Astrocyte of the hippocampus (primary cell): ENCODE measurements at places on chromosomes 5 and 9.
A peak's percentile ranks its signal among the peaks of the same experiment; 100 is the strongest.

GRCh38 chr9:125815568-125815967 lies 68.4 kb downstream of the PBX3 start:
- DNase-seq, result peak; percentile 40

GRCh38 chr5:159047086-159047485 lies 52.6 kb downstream of the EBF1 start:
- DNase-seq, result no peak

GRCh38 chr5:72480841-72481240 lies 26.4 kb downstream of the ZNF366 start:
- no peak for DNase-seq

- DNase-seq, result peak; percentile 69
Measured at GRCh38 chr9:134323741-134324358, 2.4 kb upstream of the RXRA start.

DNA sequence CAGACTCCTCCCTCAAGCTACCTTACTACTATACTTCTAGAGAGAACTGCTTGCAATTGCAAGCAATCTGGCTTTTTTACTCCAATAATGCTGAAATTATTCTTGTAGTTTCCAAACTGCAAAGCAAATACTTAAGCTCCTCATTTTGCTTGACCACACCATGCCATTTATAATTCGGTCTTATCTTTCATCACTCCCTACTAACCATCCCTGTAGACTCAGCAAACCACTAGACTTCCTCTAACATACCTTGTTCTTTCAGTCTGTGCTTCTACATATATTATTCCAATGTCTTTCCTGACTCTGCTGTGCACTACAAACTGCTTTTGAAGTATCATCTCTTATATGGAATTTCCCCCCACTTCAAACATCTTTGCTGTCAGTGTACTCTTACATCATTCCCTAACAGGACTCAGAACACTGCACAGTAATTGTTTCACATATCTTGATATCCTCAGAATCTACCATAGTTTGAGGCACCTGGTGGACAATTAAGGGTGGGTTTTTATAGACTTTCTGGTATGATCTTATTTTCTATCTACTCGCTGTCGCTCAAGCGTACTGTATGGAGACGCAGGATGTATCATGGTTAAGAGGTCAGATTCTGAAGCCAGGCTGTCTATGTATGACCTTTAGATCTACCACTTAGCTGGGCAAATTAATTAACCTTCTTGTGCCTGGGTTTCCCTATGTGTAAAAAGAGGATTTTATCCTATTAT lies 2.8 kb downstream of the IL6ST start:
- DNase-seq, result peak; percentile 27

DNA sequence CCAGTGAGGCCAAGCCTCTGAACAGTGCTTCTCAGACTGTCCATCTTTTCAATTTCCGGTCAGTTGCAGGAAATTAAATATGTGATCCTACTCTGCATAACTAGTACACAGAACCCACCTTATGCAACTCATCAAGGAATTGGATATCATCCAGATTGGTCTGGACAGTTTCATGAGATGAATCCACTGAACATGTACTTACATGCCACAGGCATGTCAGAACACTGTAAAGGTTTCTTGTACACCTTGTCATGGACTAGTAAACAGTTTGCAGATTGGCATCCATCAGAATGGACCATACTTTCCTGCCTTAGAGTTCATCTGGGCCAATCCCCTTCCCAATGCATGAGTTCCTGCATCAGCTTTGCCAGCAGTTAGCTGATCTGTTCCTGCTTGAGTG lies 30.4 kb downstream of the GARNL3 start:
- no peak for DNase-seq

DNA sequence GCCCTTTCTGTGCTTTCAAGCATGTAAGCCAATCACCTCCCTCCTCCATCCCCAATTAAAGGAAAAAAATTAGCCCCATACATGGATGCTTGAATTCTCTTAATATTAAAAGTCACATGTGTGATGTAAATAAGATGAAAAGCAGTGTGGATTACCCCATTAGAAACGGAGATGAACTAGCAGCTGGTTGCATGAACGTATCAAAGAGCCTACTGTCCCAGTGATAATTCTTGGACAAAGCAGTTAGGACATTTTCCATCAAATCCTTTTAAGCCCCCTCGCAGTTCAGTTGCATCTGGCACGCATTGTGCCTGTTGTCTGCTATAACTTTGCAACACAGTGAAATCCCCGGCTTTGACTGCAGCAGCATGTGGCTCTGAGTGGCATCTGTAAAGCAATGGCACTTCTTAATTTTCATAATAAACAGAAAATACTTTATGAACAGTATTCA lies 285.6 kb downstream of the FBXL7 start:
- DNase-seq, result no peak

- peak; percentile 52 for DNase-seq
Measured at GRCh38 chr9:106283769-106284168, 579.2 kb upstream of the ZNF462 start.

DNA sequence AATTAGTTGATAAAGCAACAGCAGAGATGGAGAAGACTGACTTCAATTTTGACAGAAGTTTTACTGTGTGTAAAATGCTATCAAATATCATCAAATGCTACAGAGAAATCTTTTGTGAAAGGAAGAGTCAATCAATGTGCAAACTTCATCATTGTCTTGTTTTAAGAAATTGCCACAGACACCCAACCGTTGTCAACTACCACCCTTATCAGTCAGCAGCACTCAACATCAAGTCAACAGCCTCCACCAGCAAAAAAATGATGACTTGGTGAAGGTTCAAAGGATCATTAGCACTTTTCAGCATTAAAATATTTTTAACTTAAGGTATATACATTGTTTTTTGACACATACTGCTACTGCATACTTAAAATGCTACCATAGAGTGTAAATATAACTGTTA lies 888.8 kb downstream of the CDH18 start:
- no peak for DNase-seq

GRCh38 chr5:133321833-133322420 lies 270.1 kb downstream of the HSPA4 start:
- no peak for DNase-seq

DNA sequence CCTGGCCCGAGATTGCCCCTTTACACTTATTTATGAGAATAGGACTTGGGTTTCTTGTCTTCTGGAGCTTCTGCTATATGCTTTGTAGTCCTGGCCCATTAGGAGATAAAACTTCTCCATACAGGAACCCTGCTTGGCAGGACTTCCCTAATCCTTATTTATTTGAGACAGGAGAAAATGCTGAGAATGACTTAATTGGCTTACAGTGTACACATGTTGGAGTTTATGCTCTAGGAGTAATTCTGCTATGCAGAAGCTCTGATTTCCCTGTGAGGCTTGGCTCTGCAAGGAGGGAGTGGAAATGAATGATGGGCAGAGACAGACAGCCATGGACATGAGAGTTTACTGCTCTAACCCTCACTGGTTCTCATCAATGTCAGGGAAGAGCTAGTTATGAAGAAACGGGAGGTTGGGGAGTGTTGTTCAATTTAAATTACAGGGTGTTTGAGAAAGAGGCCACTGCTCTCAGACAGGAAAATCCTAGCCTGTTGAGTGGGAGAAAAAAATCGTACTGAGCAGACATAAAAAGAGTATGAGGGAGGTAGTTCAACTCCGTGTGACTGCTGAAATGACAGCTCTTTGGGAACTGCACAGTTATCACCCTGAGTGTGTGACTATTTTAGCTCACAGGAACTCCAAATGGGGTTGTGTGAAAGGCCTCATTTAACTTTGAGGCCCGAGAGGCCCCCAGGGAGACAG lies 37.5 kb downstream of the ACTBL2 start:
- no peak for DNase-seq

- DNase-seq, result peak; percentile 65
Measured at GRCh38 chr5:147413266-147413665, 96.6 kb downstream of the DPYSL3 start.
